Stimulated activated CD8-positive, alpha-beta memory T cell treated with anti-CD3 and anti-CD28 coated beads, Interleukin-4, amount 100 ng/mL, for 1 hour (primary cell): ENCODE measurements at places on chromosomes 6 and 20.

- DNase-seq: no peak
These were observed 49.3 kb downstream of the KCTD20 start for GRCh38 chr6:36492092-36492491.

DNA sequence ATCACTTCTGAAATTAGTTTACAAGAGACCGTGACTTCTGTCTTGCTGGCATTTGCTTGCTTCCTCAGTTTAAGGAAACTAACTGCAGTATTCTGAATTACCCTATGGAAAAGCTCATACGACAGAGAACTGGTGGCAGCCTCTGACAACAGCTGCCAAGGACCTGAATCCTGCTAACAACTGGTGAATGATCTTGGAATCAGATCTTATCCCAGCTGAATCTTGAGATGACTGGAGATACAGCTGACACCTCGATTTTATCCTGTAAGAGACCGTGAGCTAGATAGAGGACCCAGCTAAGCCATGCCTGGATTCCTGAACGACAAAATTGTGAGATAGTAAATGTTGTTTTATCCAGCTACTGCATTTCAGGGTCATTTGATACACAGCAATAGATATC lies 202.3 kb downstream of the OGFRL1 start:
- no peak for DNase-seq

DNA sequence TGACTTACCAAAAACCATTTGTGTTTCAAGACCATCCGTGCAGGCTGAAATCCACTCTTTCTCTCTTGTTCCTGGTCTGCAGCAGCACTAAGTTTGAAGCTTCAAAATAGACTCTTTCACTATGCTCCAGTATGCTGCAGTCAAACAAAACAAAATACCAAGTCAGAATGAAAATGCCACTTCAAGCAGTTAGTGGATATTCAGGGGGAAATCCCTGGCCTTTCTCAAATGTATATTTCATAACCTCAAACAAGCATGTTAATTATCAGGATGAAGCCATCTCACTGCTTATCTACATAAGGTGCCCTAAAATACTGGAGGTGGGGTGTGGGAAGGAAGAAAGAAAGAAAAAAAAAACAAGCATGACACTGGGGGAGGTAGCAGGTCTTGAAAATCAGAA lies 103.5 kb downstream of the ATXN1 start:
- DNase-seq: no peak

DNA sequence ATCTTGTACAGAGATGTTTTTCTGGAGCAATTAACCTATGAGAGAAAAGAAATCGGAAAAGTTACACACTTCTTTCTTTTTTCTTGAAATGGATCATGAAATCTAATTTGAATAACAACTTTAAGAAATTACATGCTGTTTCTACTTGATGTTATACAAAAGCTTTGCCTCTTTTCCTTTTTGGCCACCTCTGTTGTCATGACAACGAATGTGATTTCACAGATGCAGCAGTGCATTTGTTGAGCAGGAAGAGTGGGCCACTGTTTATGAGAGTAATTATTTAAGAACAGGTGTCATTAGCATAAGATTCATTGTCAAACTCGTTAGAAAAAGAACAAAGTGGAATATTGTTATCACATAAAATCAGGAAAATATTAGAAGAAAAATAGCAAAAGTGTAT lies 148.3 kb upstream of the IMPG1 start:
- no peak for DNase-seq

DNA sequence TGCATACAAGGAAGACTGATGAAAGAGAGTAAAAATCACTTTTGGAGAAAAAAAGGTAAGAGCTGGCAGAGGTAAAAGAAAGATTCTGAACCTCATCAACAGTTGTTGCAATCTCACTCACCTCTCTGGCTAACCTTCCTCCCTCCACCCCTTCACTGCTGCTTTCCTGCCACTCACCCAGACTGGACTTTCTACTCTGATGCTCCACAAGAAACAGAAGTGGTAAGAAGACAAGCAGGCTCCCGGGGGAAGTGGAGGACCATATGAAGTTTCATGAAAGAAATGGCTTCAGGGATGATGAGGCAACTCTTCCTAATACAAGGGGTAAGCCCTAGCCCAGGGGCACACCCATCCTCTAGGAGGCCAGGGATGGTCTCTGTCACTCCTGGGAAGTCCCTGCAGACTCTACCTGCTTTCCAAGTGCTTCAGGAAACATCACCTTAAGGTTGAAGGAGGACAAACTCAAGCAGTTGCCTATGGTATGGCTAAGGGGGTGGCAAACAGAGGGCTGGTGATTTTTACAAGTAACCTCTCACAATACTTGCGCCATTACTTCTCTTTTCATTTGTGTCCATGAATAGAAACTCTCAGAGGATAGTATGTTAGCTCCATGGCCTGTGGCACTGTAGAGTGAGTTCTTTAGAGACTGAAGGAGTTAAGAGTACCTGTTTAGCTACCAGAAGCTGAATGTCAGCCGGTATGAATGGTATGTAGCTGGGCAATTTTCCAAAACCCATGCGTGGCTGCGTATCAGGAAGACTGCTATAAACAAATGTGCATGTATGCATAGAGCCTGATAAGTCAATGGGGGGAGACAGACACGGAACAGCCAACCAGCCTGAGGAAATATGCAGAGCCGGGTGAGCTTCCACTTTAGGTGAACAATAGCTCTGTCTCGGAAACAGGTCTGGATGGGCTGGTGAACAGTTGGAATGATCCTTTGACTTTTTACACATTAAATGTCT lies 112.0 kb downstream of the BACH2 start:
- no peak for DNase-seq

DNA sequence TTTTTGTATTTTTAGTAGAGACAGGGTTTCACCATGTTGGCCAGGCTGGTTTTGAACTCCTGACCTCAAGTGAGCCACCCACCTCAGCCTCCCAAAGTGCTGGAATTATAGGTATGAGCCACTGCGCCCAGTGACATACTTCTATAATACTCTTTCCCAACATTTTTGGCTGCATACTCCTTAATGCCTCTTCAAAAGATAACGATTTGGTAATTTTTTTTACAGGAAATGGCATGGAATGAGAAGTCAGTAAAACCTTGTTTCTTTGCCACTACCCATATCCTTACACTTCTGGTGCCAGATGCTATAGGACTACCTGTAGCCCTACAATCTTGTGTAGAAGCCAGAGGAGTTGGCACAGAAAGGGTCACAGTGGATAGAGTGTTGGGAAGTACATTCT lies 41.4 kb upstream of the SGK1 start:
- no peak for DNase-seq

DNA sequence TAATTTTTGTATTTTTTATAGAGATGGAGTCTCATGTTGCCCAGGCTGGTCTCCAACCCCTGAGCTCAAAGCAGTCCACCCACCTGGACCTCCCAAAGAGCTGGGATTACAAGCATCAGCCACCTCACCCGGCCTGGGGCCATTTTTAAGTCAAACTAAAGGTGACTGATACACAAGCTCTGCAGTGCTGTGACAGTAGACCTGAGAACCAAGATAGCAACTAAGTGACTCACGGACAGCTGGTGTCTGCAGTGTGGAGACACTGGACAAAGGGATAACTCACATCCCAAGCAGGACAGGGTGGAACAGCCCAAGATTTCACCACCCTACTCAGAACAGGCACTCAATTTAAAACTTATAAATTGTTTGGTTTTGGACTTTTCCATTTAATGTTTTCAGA lies 402.5 kb downstream of the CD83 start:
- DNase-seq: no peak

GRCh38 chr20:53752971-53753879 lies 159.6 kb upstream of the ZNF217 start:
- DNase-seq: no peak

- DNase-seq: no peak
These were observed 20.2 kb downstream of the ZBTB46 start for GRCh38 chr20:63810730-63811490.

GRCh38 chr6:76451926-76452709 lies 379.7 kb upstream of the IMPG1 start:
- DNase-seq: no peak

DNA sequence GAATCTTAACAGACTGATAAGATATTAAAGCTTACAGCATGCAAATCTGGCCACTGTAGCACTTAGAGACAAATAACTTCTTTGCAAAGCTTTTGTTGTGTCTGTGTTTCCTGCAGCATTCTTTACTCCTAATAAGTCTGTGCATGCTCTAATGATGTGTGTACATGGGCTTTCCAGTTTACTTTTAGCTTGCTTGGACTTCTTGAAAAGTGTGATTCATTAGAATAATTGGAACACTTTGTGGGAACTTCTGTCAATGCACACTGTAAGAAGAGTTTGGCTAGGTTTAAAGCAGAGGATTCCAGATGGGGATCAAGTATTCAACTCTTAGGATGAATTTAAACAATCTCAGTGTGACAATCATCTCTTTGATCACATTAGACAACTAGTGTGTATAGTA lies 22.1 kb upstream of the TINAG start:
- no peak for DNase-seq

DNA sequence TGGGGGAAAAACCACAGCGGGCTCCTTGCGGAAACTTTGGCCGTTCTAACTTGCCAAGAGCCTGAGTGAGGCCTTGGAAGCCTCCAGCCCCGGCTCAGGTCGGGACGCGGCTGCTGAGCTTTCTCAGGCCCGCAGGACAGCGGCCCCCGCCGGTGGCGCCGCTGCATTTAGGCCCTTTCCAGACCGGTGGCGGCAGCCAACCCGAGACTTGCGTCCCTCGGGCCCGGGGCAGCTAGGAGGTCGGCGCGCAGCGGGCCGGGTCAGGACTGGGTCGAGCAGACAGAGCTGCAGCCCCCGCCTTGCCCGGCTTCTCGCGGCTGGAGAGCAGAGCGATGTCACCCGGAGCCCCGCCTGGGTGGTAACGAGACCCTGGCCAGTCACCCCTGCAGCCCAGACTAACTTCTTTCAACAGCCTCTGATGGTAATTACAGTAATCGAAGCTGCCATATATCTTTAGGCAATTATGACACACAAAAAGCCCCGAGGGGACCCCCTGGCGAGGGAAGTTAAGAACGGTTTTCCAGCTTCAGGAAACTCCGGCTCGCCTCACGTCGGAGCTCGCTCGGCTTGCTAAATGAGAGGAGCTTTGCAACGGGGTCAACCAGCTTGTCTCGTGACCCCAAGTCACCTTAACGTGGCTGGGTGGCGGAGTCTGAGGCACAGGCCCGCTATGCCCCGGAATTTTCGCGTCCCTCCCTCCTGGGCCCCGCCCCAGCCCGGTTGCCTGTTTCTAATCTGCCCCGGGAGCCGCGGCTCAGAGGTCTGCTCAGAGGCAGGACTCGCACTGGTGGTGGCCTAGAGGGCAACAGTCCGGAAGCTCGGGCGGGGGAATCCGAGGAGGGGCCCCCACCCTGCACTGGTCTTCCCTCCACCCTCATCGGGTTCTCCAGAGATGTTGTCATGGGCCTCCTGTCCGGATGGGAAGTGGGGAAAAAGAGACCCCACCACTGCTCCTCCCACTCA lies 3.0 kb downstream of the NR2E1 start:
- DNase-seq: no peak

- DNase-seq: no peak
These were observed 253.1 kb upstream of the SUPT3H start for GRCh38 chr6:45630801-45631200.

- no peak for DNase-seq
These were observed 45.1 kb downstream of the BCAS1 start for GRCh38 chr20:54025251-54025771.

- DNase-seq: no peak
These were observed 46.8 kb downstream of the PLN start for GRCh38 chr6:118594877-118595276.

- no peak for DNase-seq
These were observed 13.7 kb downstream of the PXDC1 start for GRCh38 chr6:3737831-3738210.
